Aorta (tissue), 5 donors: ENCODE measurements at places on chromosomes 4 and X. TPM values are rescaled to one million over a fixed set of nuclear protein-coding genes. Genes with fewer than 3 reads are reported as not detected.

The GYPB gene
- not detected for total RNA-seq

The PPP3CA gene
- total RNA-seq, result 56.4 TPM

The FGFR3 gene
- 1.2 TPM for total RNA-seq

The MAGEE1 gene
- total RNA-seq, result 6.1 TPM

The VCX3B gene
- total RNA-seq, result not detected

The ASB9 gene
- 1.3 TPM for total RNA-seq

The XKRX gene
- total RNA-seq, result 0.32 TPM

The CD38 gene
- 9.3 TPM for total RNA-seq

The NXF2 gene
- not detected for total RNA-seq

DNA sequence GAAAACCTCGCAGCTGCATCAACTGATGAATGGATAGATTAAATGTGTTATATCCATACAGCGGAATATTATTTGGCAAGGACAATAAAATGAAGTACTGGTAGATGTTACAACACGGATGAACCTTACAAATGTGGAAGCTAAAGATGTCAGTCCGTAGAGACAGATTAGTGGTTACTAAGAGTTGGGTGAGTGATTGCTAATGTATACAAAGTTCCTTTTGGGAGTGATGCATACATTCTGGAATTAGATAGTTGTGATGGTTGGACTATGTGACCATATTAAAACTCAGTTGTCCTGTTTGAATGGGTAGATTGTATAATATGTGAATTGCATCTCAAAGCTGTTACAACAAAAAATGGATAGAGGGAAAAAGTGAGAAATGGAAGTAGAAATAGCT, 2.8 kb downstream of the FIP1L1 start:
- no peak for DNase-seq

- DNase-seq, result no peak
Observed at GRCh38 chrX:39631276-39632229, 466.2 kb downstream of the BCOR start.

DNA sequence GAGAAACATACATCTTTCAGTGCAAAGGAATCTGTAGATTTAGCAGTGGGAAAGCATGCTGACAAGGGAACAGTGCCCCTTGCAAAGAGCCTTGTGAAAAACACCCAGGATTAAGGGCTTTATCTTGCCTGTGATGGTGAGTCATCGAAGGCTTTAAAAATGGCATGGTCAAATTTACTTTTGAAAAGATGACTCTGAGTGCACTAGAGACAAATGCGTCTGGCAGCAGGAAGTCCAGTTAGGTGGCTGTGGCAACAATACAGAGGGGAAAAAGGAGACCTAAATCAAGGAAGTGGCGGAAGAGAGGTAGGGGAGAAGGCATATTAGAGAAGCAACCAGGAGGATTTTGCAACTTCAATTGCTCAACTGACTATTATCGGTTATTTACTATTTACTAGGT, 472.6 kb upstream of the CPEB2 start:
- no peak for DNase-seq

DNA sequence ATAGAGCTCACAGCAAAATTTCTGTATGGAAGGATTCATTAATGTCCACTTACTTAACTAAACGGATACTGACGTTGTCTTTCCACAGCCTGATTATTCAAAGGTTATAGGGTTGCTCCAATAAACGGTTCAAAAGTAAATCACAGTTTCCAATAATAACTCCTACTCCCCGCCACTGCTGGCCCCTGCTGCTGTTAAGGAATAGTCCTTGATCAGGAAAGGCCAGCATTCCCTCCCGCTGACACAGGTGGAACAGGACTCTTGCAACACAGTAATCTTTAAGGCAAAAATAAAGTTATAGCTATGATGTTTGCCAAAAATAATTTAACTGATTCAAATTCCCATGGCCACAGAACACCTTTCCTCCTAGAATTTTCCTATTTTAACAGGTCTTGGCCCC, 53.9 kb downstream of the FAT1 start:
- DNase-seq, result no peak

DNA sequence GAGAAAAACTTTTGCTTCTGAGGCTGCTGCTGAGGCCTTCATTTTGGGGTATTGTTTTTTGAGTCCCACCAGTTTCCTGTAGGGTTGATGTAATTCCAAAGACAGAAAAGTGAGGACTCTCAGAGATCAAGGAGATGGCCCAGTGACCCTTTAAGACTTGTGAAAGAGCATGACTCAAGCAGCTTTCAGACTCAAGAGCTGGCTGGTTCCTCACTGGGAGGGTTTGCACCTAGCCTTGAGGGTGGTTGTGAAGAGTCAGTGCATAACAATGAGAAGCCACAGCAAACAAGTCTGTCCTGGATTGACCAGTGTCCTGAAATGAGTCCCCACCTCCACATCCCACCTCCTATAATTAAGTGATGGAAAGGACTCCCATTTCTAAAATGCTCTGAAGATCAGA, 89.2 kb downstream of the NHS start:
- DNase-seq, result no peak

DNA sequence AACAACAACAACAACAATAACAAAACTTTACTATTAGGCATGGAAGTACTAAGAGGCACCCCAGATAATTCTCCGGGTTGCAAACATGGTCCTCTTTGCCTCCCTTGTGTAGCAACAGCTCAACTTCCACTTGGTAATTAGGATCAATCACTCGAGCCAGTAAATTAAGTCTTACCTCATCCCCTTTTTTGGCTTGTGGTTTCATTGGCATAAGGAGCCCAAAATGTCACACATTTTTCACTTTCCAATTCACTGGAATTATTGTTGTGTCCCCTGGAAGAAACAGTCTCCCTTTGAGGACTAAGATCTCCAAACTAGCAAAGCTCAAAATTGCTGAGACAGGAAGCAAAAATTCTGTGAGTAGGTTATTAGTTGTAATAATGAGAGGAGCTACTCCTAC, 49.2 kb upstream of the HSD17B10 start:
- no peak for DNase-seq
